Esophagus muscularis mucosa (tissue), 4 donors: ENCODE measurements at places on chromosomes 2 and 18. TPM values are rescaled to one million over a fixed set of nuclear protein-coding genes. Genes with fewer than 3 reads are reported as not detected.

DNA sequence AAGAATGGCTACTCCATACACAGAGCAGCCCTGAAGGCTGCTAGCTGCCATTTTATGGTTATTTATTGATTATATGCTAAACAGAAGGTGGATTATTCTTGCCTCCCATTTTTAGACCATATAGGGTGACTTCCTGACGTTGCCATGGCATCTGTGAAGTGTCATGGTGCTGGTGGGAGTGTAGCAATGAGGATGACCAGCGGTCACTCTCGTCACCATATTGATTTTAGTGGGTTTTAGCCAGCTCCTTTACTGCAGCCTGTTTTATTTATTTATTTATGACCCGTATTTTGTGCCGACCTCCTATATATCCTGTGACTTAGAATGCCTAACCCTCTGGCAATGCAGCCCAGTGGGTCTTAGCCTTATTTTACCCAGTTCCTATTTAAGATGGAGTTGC lies 553.9 kb downstream of the TNS1 start:
- no peak overlapping the region for H3K4me3 ChIP-seq
- no peak overlapping the region for H3K27ac ChIP-seq
- peaks cover 3% of the 10 kb centered on the region for H3K4me1 ChIP-seq
- H3K36me3 ChIP-seq, result no peaks in the 10 kb centered on the region

GRCh38 chr2:181037922-181038321 lies 57.5 kb downstream of the UBE2E3 start:
- H3K36me3 ChIP-seq, result no peaks in the 10 kb centered on the region
- H3K4me1 ChIP-seq, result no peaks in the 10 kb centered on the region
- H3K27ac ChIP-seq, result no peak overlapping the region
- no peak for DNase-seq
- H3K4me3 ChIP-seq, result no peak overlapping the region
- no peaks in the 10 kb centered on the region for H3K27me3 ChIP-seq

DNA sequence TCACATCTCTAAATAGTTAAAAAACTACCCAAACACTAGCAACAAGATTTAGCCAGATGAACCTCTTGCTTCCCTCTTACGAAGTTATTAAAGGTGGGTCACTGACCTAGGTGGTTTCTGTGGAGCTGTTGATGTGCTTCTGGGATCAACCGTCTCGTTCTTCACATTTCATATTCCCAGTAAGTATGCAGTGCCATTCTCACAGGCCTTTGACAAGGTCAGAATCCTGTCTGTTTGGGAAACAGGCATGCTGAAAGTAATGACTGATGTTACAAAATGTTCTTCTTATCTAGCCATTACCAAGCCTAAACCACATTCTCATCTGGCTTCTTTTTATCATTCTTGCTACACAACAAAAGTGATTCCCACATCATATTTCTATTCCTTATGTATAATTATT lies 70.3 kb downstream of the WDR7 start:
- H3K27me3 ChIP-seq, result no peaks in the 10 kb centered on the region
- H3K4me3 ChIP-seq, result no peak overlapping the region
- H3K36me3 ChIP-seq, result no peaks in the 10 kb centered on the region
- no peaks in the 10 kb centered on the region for H3K4me1 ChIP-seq
- H3K27ac ChIP-seq, result no peak overlapping the region

GRCh38 chr2:212050871-212051270 lies 487.7 kb downstream of the ERBB4 start:
- H3K27me3 ChIP-seq, result no peaks in the 10 kb centered on the region
- no peaks in the 10 kb centered on the region for H3K36me3 ChIP-seq
- no peak for DNase-seq
- H3K27ac ChIP-seq, result no peak overlapping the region
- no peaks in the 10 kb centered on the region for H3K4me1 ChIP-seq
- no peak overlapping the region for H3K4me3 ChIP-seq

Gene KDSR
- 57.3 TPM for total RNA-seq
